ENCODE measurements at places on chromosomes 11 and 22. TPM values are rescaled to one million over a fixed set of nuclear protein-coding genes. Genes with fewer than 3 reads are reported as not detected.

- peaks cover 4% of the 10 kb centered on the region for H3K27me3 ChIP-seq
- H3K4me1 ChIP-seq = no peaks in the 10 kb centered on the region
Observed at GRCh38 chr11:88508759-88509581, 171.4 kb upstream of the CTSC start.

- H3K27me3 ChIP-seq = no peaks in the 10 kb centered on the region
- peaks cover 22% of the 10 kb centered on the region for H3K4me1 ChIP-seq
- H3K36me3 ChIP-seq = no peaks in the 10 kb centered on the region
- no peak overlapping the region for H3K27ac ChIP-seq
- no peak for DNase-seq
- no peak overlapping the region for H3K4me3 ChIP-seq
Observed at GRCh38 chr11:70717936-70718595, 319.7 kb downstream of the CTTN start.

VPREB3 gene
- total RNA-seq = not detected

PKNOX2 gene
- total RNA-seq = 6.3 TPM

NDUFS3 gene
- 84.0 TPM for total RNA-seq

APOA5 gene
- total RNA-seq = not detected

C11orf97 gene
- not detected for total RNA-seq

Measured in thyroid gland (tissue), 4 donors.